GM23338 (cell line): ENCODE measurements at places on chromosomes 16 and 17. TPM values are rescaled to one million over a fixed set of nuclear protein-coding genes. Genes with fewer than 3 reads are reported as not detected.
A peak's percentile ranks its signal among the peaks of the same experiment; 100 is the strongest.

GRCh38 chr16:57945740-57946138 lies 25.2 kb downstream of the CNGB1 start:
- peak; percentile 49 for DNase-seq

HOXB8 gene
- not detected in 2 replicates for polyA plus RNA-seq

TPPP3 gene
- 0.26 and 1.3 TPM in 2 replicates for polyA plus RNA-seq

OXLD1 gene
- polyA plus RNA-seq = 64.9 and 73.0 TPM in 2 replicates

- no peak for DNase-seq
These were observed 181.4 kb upstream of the WSCD1 start for GRCh38 chr17:5888811-5889210.

DNA sequence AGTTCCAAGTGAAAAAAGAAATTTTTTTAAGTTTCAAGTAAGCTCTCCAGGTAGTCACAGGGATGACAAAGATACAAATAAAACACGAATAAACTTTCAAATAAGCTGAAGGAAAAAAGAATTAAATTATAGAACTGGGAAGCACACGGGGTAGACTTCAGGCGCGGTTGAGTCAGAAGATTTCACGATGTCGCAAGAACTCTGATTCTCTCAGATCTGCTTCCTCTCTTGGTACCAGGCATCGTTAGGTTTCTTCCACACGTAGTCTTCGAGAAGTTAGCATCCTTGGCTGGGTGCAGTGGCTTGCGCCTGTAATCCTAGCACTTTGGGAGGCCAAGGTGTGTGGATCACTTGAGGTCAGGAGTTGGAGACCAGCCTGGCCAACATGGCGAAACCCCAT lies 784.1 kb upstream of the RBFOX1 start:
- no peak for DNase-seq

GRCh38 chr16:89052191-89052889 lies 41.3 kb upstream of the ACSF3 start:
- DNase-seq = no peak

GAST gene
- polyA plus RNA-seq = not detected in 2 replicates

TNFSF12 gene
- polyA plus RNA-seq = 3.5 and 5.1 TPM in 2 replicates

- DNase-seq = peak; percentile 87
These were observed 3.2 kb upstream of the METRN start for GRCh38 chr16:711548-712320.

KRT12 gene
- polyA plus RNA-seq = not detected in 2 replicates

DNA sequence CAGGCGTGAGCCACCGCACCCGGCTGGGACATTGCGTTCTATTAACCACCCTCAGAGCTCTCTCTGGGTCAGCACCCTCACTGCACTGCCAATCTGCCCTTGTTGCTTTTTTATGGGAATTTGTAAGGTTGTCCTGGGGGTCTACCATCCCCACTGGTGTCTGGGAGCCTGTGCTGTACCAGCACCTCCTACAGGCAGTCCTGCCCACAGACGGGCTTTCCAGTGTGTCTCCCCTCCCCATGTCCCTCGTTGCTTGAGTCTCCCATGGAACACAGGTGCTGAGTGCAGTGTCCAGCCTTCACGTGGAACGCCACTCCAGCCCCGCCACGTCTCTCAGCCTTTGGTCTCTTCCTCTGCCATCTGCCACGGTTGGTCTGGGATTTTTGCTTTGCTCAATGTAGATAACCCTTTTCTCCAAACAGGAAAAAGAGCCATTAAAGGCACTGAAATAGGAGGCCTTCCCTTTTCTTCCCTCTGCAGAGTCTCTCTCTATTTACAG lies 68.0 kb upstream of the CBX4 start:
- DNase-seq = no peak

DNA sequence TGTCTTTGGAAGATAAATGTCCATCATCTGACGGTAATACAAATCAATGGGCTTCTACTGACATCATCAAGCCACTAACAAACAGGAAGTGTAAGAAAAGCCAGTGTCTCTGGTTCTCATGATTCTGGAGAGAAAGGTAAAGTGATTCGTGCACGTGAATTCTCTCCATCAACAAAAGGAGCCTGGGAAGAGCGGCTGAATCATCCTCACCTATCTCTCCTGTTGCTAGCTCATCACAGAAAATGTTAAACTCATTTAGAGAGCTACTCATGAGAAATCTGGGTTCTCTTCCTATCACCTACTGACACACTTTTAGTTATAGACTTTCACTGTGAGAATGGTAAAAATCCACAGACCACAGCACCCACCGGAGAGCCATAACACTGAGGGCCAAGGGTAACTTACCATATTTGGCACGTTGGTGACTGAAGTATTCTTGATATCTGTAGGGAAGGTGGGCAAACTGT lies 70.3 kb downstream of the CREBBP start:
- DNase-seq = no peak

DNA sequence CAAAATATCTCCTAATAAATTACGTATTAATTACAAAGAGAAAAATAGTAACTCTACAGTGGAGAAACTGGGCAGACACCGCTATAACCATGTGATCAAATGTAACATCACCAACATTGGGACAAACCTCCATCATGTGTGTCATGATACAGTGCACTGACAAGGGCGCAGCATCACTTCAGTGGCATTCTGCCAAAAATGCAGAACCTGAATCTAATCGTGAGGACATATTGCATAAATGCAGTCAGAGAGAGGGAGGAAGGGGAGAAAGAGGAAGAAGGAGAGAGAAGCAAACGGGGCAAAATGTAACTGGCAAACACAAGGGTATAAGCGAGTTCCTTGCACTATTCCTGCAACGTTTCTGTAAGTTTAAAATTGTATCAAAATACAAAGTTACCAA lies 74.2 kb upstream of the MARCHF10 start:
- DNase-seq = no peak

MRPL45 gene
- polyA plus RNA-seq = 42.6 and 43.5 TPM in 2 replicates

NPIPA7 gene
- 34.1 and 39.1 TPM in 2 replicates for polyA plus RNA-seq
